ENCODE measurements at places on chromosomes 13 and 19. TPM values are rescaled to one million over a fixed set of nuclear protein-coding genes. Genes with fewer than 3 reads are reported as not detected.
A peak's percentile ranks its signal among the peaks of the same experiment; 100 is the strongest.

- H3K27ac ChIP-seq, result no peak overlapping the region
- DNase-seq, result no peak
- no peaks in the 10 kb centered on the region for H3K27me3 ChIP-seq
- peaks cover 25% of the 10 kb centered on the region for H3K4me1 ChIP-seq
- H3K4me3 ChIP-seq, result no peak overlapping the region
Measured at GRCh38 chr13:74128156-74128767, 5.9 kb downstream of the KLF12 start.

The APOC4 gene
- not detected for total RNA-seq

The AP1M2 gene
- not detected for total RNA-seq

- no peak for DNase-seq
- peak overlapping the region; percentile 97 for H3K4me3 ChIP-seq
Measured at GRCh38 chr19:12139269-12139668, 881 bp downstream of the ZNF20 start.

GRCh38 chr13:110981379-110981778 is 66.5 kb upstream of the ANKRD10 start:
- no peak overlapping the region for H3K27ac ChIP-seq
- H3K36me3 ChIP-seq, result no peaks in the 10 kb centered on the region
- no peak for DNase-seq
- H3K27me3 ChIP-seq, result peaks cover 10% of the 10 kb centered on the region
- H3K4me3 ChIP-seq, result no peak overlapping the region

The ZNF492 gene
- 1.1 TPM for total RNA-seq

GRCh38 chr19:42596391-42597072 is 1.8 kb upstream of the CEACAM8 start:
- DNase-seq, result peak; percentile 66
- peaks cover 7% of the 10 kb centered on the region for H3K27me3 ChIP-seq
- no peak overlapping the region for H3K4me3 ChIP-seq
- no peaks in the 10 kb centered on the region for H3K4me1 ChIP-seq

DNA sequence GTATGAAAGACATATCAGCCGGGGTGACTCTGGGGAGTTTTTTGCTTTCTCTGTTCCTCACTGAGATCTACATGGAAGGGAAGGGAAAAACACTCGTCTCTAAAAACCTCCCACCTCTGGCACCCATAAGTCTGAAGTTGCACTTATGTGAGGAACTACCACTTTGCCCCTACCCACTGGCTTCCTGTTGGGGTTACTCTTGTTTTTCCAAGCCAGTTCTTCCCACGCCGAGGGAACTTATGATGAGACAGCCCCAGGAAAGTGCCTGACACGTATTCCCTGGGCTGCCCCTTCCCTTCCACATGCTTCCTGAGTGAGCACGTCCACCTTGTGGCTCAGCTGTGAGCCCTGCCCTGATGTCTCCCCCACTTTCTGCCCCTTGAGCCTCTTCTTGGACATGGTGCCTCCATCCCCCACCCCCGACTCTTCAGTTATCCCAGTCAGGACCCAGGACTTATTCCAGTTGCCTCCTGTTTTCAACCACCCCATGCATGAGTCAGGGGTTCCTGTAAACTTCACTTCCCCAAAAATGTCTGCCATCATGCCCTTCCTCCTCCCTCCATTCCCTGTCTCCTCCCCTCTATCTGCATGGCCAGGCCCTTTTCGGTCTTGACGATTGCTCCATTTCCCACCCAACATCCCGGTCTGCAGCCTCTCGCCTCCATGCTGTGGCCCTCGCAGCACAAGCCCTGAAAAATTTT is 5.1 kb upstream of the SIGLEC7 start:
- DNase-seq, result no peak
- H3K4me1 ChIP-seq, result peaks cover 35% of the 10 kb centered on the region
- no peak overlapping the region for H3K4me3 ChIP-seq

DNA sequence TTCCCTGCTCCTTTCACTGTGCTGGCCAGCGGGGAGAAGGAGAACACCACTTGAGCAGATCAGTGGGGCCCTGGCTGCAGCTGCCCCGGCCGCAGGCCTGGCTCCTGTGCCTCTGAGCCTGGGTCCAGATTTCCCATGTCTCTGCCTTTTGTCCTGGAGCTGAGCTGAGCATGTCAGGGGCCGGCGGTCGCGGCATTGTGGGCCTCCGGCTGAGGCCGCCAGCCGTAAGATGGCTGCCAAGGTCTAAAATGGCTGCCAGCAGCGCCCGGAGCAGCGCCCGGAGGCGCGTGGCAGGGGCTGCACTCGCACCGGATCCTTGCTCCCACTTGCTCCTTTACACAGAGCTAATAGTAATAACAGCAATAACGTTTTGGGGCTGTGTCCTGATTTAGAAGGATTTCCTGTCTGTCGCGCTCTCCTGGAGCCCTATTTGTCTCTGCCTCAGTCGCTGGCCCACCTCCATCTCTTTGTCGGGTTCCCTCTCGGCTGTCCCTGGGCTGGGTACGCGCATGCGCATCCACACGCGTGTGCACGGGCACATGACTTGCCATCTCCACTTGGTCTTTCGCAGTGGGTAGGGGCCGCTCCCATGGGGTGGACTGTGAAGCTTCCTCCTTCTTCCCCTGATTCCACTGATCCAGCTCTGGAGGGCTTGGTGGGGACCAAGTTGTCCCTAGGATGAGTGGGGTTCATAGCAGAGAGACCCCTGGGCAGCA is 32.1 kb downstream of the LYL1 start:
- H3K36me3 ChIP-seq, result no peaks in the 10 kb centered on the region
- no peak overlapping the region for H3K27ac ChIP-seq
- DNase-seq, result no peak
- H3K4me3 ChIP-seq, result no peak overlapping the region

The PTGER1 gene
- not detected for total RNA-seq

DNA sequence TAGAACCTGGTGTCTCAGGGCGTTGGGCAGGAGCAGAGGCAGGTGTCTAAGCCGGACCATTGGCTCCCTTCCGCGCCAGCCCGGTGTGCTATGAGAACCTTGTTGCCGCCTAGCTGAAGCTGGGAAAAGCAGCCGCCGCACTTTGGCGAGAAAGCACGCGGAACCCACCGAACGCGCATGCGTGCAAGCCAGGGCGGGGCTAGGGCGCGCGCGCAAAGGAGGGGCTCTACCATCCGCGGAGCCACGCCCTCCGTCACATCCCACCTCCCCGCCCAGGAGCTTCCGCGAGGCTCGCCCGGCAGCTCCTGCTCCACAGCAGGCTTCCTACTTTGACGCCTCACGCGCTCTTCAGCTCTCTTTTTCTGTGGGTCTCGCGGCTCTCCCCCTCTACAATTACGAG is 51.3 kb downstream of the WDR87 start:
- no peak overlapping the region for H3K27ac ChIP-seq
- no peaks in the 10 kb centered on the region for H3K4me1 ChIP-seq
- peak; percentile 5 for DNase-seq
- H3K27me3 ChIP-seq, result no peaks in the 10 kb centered on the region
- no peaks in the 10 kb centered on the region for H3K36me3 ChIP-seq

- peak; percentile 47 for DNase-seq
- peaks cover 90% of the 10 kb centered on the region for H3K4me1 ChIP-seq
- H3K36me3 ChIP-seq, result peaks cover 26% of the 10 kb centered on the region
Measured at GRCh38 chr19:1130771-1131717, 27.2 kb downstream of the GPX4 start.

DNA sequence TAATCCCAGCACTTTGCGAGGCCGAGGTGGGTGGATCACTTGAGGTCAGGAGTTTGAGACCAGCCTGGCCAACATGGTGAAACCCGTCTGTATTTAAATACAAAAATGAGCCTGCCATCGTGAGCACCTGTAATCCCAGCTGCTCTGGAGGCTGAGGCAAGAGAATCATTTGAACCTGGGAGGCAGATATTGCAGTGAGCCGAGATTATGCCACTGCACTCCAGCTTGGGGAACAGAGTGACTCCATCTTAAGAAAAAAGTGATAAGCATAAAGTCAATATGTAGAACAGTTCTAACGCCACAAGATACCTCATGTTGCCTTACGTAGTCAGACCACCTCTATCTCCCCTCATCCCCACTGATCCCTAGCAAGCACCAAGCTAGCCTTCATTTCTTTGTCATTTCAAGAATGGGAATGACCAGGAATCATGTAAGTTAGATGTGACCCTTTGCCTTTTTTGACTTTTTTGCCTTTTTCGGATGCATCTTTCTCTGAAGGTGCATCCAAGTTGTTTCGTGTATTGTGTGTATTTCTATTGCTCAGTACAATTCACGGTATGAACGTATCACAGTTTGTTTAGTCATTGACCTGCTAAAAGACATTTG is 6.4 kb downstream of the RPL21 start:
- no peak for DNase-seq
- peaks cover 64% of the 10 kb centered on the region for H3K36me3 ChIP-seq
- no peak overlapping the region for H3K27ac ChIP-seq
- no peak overlapping the region for H3K4me3 ChIP-seq
- peaks cover 24% of the 10 kb centered on the region for H3K4me1 ChIP-seq

The SLC8A2 gene
- total RNA-seq, result not detected

GRCh38 chr19:49301866-49302252 is 23.1 kb downstream of the SLC6A16 start:
- H3K27ac ChIP-seq, result no peak overlapping the region
- DNase-seq, result no peak
- H3K4me1 ChIP-seq, result peaks cover 6% of the 10 kb centered on the region
- no peaks in the 10 kb centered on the region for H3K36me3 ChIP-seq
- no peak overlapping the region for H3K4me3 ChIP-seq

The ZNF560 gene
- total RNA-seq, result not detected

The SEMA6B gene
- total RNA-seq, result 0.14 TPM

DNA sequence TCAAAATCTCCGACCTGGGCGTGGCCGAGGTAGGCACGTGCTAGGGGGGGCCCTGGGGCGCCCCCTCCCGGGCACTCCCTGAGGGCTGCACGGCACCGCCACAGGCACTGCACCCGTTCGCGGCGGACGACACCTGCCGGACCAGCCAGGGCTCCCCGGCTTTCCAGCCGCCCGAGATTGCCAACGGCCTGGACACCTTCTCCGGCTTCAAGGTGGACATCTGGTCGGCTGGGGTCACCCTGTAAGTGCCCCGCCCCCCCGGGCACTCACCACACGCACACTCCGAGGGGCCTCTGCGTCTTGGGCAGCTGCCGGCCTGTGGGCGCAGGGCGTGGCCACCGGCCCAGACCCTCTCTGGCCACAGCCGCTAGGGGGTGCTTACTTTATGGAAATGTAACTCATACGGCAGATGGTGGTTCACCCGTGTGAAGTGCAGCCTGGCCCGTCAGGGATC is 14.9 kb downstream of the STK11 start:
- H3K36me3 ChIP-seq, result peaks cover 50% of the 10 kb centered on the region

The TNNI3 gene
- not detected for total RNA-seq

DNA sequence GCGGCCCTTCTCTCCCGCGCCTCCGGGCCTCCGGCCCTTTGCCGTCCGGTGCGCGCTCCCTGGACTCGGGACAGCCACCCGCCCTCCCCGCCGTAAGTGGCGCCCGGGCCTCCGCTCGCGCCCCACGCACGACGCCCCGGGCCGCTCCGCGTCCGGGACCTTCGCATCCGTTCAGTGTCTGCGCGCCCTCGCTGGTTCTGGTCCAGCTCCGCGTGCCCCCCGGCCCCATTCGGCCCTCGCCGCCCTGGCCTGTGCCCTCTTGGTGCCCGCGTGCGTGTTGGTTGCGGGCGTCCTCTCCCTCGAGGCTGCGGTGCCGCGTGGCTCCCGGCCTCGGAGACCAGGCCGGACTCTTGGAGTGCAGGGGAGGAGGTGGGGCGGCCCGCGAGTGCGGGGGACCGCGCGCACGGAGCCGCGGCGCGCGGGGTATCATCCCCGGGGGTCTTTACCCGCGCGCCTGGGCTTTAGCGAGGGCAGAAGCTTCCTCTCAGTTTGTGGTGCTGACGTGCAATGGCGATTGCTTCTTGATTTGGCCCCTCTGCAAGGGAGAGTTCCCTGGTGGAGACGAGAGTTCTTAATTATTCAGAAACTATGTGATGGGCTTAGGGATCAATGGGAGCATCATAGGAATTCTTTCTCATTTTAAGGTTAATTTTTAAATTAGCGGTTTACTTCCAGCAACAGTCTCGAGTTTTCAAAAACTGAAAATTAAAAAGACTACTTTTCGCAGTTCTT is 757 bp downstream of the WASF3 start:
- H3K36me3 ChIP-seq, result no peaks in the 10 kb centered on the region
- no peak for DNase-seq
- H3K4me1 ChIP-seq, result peaks cover 4% of the 10 kb centered on the region
- H3K27ac ChIP-seq, result no peak overlapping the region
- no peak overlapping the region for H3K4me3 ChIP-seq

The IRS2 gene
- 188 TPM for total RNA-seq

DNA sequence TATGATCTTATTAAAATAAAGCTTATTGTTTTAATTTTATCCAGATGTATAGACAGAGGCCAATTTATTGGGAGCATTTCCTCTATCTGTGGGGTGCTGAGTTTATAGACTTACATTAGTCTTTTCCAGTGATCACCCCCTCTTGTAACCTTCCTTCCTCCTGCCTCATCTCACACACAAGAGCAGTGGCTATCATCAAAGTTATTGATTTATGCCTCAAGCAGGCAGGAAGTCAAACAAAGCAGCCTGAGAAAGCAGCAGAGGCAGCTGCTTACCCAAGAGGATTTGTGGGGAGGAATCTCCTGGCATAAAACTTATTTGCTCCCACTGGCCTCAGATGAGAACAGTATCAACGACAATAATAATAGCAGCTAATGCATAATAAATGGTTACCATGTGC is 26.3 kb upstream of the DCLK1 start:
- H3K4me1 ChIP-seq, result no peaks in the 10 kb centered on the region
- H3K27ac ChIP-seq, result no peak overlapping the region
- no peak overlapping the region for H3K4me3 ChIP-seq
- H3K27me3 ChIP-seq, result no peaks in the 10 kb centered on the region

The CLEC17A gene
- total RNA-seq, result not detected

DNA sequence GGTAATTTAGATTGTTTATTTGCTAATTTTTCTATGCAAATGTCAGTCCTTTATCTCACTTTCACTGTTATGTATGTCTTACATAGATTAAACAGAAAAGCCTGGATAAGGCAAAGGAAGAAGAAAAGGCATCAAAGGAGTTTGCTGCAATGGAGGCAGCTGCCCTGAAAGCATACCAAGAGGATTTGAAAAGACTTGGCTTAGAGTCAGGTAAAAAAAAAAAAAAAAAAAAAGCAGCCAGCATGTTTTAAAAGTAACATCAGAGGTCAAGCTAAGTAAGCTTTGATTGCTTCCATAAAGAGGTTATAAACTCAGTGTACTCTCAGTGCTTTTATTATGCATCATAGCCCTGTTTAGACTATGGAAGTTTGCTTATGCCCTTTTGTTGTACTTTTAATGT is 3.8 kb downstream of the WBP4 start:
- peaks cover 39% of the 10 kb centered on the region for H3K36me3 ChIP-seq
- no peak overlapping the region for H3K27ac ChIP-seq
- H3K4me1 ChIP-seq, result peaks cover 4% of the 10 kb centered on the region

The TTYH1 gene
- not detected for total RNA-seq

- H3K27ac ChIP-seq, result no peak overlapping the region
- no peaks in the 10 kb centered on the region for H3K36me3 ChIP-seq
- DNase-seq, result no peak
- no peaks in the 10 kb centered on the region for H3K4me1 ChIP-seq
Measured at GRCh38 chr13:113411216-113412023, 41.9 kb downstream of the ADPRHL1 start.

The PSG3 gene
- not detected for total RNA-seq

GRCh38 chr13:59691501-59692066 is 472.1 kb downstream of the DIAPH3 start:
- H3K36me3 ChIP-seq, result no peaks in the 10 kb centered on the region
- no peak overlapping the region for H3K27ac ChIP-seq
- H3K4me3 ChIP-seq, result no peak overlapping the region
- H3K27me3 ChIP-seq, result no peaks in the 10 kb centered on the region
